ENCODE measurements at places on chromosomes 6 and 20.

- no peak for DNase-seq
Measured at GRCh38 chr20:46801003-46801702, 91.7 kb downstream of the SLC2A10 start.

- no peak for DNase-seq
Measured at GRCh38 chr6:62999796-63000195, 211.5 kb upstream of the FKBP1C start.

DNA sequence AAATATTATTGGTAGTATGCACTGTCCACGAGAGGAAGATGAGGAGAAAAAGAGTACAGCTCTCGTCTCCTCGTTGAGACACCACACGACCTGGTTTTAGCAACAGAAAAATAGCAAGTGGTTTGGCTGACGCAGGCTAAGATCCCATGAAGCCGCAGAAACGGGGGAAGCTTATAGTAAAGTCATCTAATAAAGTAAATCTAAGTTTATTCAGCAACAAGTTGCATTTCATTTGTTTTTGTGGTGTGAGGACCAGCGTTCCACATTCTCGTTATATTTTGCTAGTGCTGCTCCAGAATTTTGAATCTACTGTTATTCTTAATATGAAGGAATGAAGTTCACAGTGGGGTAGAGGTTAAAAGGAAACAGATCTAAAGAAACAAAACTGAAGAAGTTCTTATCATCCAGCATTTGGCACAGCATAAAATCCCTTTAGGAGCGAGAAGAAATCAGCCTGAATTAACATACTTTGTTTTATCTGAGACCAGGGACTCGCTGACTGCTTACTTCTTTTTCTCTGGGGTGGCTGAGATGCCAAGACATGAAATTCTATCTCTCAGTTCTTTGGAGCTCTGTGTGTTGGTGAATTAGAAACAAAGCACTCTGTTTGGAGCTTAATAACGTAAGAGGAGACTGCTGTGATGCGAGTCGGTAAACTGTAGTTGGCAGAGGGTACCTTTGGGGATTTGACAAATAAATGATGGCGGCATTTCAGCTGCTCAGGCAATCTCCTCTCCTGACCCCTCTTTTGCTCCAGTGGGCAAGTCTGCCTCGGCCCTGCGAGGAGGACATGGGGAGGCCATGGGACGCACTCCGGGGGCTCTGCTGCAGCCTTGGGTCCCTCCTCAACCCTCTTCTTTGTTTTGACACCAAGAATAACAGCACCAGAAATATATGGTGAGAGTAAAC lies 24.9 kb upstream of the IRF4 start:
- no peak for DNase-seq

DNA sequence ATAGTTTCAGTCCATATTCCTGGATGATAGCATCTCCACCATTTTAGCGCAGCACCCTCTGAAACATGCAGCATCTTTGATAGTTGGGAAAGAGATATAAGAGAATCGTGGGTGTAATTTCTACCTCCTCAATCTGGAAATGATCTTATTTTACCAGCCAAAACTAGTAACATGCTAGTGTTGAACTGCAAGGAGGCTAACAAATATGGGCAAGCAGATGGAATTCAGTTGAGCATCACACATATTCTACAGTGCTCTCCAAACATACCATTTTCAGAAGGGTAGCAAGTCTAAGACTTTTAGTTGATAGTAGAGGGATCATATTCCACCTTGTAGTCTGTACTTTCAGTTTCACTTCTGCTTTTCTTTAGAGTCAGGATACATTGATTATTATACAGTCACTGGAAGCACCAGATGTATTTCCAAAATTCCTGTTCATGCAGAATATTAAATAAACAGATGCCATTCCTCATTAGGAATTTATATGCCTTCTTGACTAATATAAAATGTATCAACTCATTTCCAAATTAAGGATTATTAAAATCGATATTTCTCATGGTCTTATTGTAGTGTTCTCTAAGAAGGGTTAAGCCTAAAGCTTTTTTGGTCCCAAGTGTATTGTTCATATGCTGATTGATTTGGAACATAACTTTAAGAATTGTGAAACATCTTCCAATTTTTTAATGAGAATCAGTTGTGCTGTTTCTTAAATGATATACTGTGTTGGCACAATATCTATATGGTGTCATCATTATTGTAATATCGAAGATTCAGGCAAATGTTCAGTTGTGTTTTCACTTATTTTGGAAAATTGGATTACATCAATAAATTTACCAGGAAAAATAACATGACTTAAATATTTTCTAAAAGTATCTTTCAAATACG lies 362.0 kb downstream of the CENPW start:
- no peak for DNase-seq

- no peak for DNase-seq
Measured at GRCh38 chr20:9442858-9443257, 71.5 kb upstream of the LAMP5 start.

DNA sequence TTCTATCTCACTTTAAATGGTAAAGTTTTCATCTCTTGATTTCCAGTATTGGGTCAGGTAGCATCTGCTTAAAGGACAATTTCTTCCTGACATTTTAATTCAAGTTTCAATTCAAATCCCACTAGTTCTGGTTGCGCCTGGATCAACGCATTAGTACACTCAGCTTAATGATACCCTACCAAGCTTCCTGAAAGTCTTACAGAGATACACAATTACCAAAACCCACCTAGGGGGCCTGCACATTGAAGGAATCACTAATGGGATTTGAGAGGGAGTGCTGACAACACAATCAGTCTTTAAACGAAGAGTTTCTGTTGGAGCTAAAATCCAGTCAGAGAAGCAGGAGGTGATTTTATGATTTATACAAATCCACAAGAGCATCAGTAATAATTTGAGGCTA lies 293.0 kb downstream of the PHF3 start:
- no peak for DNase-seq

- no peak for DNase-seq
Measured at GRCh38 chr6:11270030-11271027, 37.9 kb upstream of the NEDD9 start.

DNA sequence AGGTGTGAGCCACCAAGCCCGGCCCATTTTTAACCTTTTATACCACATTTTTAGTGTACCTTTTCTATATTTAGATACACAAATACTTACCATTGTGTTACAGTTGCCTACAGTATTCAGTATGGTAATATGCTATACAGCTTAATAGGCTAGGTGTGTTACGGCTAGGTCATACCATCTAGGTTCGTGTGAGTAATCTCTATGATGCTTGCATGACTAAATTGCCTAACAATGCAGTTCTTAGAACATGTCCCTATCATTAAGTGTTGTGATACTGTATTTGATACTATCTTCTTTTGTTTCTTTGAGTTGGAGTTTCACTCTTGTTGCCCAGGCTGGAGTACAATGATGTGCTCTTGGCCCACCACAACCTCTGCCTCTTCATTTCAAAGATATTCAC lies 387.7 kb upstream of the SASH1 start:
- DNase-seq = no peak

DNA sequence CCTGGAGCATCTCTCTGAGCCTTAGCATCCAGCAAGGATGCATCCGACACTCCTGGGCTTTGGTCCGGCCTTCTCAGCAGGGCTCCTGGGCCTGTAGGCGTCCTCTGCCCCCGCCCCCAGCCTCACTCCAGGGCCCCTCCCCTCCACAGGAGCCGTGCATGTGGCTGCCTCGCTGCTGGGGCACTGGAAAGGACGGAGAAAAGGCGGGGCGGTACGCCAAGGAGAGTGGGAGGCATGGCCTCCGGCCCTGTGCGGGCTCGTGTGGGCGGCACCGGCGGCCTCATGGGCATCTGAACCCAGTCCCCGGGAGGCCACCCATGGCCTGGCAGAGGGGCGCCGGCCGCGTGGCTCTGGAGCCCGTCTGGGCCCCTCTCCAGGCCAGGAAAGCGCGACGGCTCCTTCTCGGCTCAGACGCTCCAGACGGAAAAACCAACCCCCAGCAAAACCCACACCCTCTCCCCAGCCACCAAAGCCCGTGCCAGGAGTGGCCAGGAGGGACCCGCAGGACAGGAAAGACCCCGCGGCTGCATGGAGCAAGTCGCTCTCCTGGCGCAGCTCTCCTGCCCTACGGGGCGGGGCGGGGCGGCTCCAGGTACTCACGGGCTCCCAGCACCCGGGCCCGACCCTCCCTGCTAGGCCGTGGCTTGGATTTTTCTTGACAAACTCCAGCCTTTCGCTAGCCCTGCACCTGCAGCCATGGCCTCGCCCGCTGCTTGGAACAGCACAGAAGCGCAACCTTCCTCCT lies 419.9 kb downstream of the QKI start:
- DNase-seq = no peak

DNA sequence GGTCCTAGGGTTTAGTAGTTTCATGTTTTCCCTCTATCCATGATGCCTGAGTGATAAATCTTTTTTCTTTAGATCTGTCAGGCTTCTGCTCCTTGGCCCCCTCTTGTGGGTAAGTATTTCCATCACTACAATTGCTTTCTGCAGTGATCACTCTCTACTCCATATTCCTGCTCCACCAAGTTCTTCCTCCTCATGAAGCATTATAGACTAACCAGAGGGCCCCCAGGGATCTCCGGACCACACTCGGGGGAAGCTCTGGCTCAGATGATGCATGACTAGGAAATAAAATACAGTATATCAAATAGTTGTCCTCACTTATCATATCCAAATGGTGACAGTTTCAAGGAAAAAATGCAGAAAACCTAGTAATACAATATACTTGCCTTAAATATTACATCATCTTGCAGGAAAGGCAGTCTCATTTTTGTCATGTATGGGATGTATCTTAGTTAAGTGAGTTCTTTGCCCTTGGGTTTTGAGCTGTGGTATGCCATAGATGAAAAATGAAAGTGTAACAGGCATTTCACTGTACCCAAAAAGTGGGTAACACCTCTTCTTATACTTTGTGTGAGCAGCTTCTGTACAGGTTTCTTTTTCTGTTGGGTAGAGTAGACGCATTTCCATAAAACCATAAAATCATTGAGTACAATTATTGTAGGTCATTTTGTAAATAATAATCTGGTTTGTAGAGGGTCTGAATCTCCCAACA lies 200.9 kb upstream of the EYA4 start:
- DNase-seq = no peak

GRCh38 chr20:6870559-6870958 lies 103.1 kb downstream of the BMP2 start:
- DNase-seq = no peak

DNA sequence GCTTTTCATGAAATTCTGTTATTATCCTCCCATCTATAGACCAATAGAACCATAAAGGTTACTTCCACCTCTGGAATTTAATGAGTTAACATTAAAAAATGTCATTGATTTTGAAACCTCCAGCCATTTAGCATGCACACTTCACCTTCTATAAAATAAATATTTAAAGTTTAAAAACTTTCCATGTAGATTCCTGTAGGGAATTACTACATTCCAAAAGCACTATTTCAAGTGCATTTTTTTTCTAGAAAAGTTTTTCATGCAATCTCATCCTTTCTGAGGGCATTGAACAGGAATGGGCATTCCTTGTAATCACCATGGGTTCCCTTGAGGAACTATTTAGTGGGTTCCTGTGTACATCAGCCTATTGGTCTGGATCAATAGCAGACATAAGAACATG lies 253.8 kb upstream of the RIN2 start:
- DNase-seq = no peak

DNA sequence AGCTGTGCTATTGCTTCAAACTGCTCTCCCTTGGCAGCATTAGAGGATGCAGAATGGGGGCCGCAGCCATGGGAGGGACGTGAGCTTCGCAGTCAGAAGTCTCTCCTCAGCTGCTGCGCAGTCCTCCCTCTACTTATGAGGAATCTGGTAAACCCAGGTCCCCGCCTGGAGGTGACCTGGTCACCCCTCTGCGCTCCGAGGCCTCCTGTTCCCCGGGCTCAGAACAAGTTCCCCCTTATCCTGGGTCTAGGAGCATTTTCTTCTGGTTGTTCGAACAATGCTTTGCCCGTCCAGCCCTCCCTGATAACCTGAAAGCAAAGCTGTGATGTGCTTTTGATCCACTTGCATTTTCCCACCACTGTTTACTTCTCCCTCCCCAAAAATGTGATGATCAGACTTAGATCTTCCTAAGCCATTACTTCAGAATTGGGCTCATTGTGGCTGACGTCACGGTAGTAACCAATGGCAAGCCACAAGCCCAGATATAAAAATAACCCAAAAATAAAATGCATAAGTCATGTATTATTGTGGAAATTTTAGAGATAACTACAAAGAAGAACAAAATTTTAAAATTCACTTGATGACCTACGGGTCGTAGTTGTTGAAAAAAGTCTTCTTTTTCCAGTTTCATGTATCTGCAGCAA lies 80.7 kb downstream of the SERAC1 start:
- no peak for DNase-seq

- DNase-seq = no peak
Measured at GRCh38 chr6:122406187-122406586, 6.7 kb downstream of the HSF2 start.

DNA sequence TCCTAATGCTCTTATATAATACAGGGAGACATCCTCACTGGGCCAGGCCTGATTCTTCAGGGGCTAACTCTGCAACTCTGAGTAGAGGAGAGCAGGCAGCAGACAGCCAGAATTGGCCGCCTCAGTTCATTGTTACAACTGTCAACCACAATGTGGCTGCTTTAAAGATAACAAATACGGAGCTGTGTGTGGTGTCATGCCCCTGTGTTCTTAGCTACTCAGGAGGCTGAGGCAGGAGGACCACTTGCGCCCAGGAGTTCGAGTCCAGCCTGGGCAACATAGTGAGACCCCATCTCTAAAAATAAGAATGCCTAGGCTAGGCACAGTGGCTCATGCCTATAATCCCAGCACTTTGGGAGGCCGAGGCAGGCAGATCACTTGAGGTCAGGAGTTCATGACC lies 34.3 kb downstream of the CEP250 start:
- no peak for DNase-seq

DNA sequence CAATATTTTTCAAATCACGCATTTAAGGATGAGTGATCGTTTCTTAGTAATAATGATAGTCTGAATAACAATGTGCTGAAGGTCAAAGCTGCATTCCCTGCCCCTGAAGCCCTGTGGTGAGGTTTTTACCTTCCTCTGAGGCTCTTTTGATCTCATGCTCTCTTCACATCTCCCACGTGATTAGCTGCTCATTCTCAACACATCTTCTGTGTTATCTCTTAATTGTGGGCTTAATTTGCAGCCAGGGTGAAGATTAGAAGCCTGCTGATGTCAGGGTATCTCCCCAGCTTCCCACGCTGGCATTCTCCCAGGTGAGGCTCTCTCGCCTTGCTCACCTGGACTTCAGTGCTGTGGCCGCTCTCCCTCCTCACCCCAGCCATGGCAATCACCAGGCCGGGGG lies 109.7 kb upstream of the FOXQ1 start:
- no peak for DNase-seq

DNA sequence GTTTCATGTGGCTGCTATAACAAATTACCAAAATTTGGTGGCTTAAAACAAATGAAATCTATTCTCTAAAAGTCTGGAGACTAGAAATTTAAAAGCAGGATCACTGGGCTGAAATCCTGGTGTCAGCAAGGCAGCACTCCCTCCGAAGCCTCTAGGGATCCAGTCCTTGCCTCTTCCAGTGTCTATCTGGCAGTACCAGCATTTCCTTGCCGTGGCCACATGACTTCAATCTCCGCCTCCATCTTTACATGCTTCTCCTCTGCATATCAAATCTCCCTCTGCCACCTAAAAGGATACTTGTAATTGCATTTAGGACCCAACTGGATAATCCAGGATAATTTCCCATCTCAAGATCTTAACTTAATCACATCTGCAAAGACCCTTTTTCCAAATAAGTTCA lies 30.2 kb downstream of the ARHGAP18 start:
- no peak for DNase-seq

- DNase-seq = no peak
Measured at GRCh38 chr6:14174996-14175395, 57.4 kb downstream of the CD83 start.

Data from activated naive CD8-positive, alpha-beta T cell treated with anti-CD3 and anti-CD28 coated beads, Interleukin-2, amount 50 U/mL, for 16 hours (primary cell).